Stimulated activated CD4-positive, alpha-beta T cell treated with anti-CD3 and anti-CD28 coated beads, Interleukin-1b, Interleukin-23, amount 100 ng/mL, for 4 hours (primary cell): ENCODE measurements at places on chromosomes 7 and 10.

DNA sequence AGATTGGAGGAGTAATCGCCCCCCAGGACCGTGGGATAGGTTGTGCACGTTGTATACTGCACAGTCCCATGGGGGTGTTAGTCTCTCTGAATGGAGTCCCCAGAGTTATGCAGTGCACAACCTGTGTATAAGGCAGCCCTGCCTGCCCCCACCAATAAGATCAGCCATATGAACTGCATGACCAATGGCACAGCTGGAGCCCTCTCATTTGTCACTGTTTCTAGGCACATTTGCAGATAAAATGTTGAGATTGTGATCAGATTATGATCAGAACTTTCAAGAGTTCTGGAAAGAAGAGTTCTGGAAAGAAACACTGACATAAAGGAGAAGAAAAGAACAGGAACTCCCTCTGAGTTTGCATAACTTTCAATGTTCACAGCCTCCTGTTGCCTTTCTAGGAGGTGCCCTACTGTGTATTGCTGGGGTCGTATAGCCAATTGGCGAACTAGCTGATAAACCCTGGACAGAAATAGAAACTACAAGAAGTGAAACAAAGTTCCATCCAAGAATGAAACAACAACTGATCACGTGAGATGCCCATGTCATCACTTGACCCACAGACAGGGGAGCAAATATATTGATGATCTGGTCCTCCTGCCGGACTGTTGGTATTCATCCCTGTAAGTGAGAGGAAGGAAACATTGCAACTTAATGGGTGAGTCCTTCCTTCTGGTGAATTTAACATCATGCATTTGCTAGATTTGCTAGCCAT is 49.6 kb upstream of the TOMM7 start:
- DNase-seq: no peak

DNA sequence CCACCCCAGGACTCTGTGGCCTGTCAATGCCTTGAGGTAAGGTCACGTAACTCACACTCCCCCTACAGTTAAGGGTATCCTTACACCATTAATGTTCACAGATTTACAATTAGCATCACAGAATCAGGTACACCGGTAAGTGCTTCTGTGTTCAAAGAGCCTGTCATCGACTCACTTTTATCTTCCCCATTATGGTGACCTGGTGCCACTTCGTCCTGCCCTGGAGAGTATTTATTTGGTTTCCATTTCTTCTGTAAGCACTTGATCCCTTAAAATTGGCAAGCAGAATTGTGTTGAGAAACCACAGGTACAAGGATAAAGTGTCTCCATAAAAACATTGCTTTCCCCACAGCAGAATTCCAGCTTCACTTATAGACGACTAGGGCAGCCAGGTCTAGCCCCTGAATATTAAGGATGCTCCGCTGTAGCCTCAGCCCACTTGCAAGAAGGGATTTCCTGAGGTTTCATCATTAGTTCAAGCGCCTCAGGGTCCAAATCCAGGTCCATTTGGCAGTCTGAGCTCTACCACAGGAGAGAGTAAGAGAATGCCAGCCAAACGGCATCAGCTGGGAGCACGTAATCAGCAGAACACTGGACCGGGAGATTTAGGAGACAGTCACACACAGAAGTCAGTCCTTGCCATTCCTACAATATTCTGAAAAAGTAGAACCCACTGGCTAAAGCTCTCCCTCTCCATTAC is 10.1 kb downstream of the ATXN7L1 start:
- no peak for DNase-seq

DNA sequence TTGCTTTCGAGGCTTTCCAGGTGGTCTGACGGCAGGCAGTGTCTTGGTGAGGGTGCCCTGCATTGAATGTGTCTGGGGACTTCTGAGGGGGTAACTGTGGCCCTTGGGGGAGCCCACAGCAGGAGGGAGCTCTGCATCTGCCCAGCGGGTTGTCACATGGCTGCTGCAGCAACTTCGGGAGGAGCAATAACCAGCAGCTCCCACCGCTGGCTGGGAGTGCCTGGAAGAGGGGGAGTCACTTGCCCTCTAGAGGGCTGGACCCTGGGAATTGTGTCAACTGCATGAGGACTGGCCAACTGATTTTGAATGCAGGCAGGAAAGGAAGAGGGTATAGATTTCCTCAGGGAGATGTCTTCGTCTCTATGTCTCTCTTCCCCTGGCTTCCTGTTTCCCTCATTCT is 26.4 kb downstream of the C10orf120 start:
- no peak for DNase-seq

GRCh38 chr7:19016140-19016539 is 101.3 kb downstream of the TWIST1 start:
- DNase-seq: no peak
